ENCODE measurements at places on chromosomes 6 and 20.

- no peak for DNase-seq
These were observed 115.7 kb downstream of the TAF4 start for GRCh38 chr20:61949714-61950640.

DNA sequence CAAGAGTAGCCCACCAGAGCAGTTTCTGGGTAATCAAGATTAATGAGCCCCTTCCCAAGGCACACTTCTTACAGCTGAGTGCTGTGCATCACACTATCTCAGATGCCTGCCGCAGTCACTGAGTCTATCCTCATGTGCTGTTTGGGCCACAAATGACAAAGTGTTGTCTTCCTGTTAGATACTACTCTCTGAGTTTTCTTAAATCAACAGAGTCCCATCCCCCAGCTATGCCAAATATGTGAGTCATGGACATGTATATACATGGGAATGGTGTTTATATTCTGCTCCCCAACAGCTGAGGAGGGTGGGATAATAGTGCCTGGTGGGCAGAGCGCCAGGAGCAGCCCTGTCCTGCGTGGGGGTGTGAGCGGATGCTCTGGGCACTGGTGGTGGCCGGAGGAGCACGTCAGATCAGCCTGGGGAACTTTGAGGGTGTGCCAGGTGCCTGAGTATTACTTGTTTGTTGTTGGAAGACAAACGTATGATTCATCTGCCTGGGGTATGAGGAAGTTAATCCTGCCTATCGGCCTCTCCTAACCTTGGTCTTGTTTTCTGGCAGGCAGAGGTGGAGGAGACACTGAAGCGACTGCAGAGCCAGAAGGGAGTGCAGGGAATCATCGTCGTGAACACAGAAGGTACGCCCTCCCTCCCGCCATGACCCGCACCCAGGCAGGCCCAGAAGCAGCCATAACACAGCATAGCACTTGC lies 9.6 kb downstream of the DYNLRB1 start:
- DNase-seq = no peak

DNA sequence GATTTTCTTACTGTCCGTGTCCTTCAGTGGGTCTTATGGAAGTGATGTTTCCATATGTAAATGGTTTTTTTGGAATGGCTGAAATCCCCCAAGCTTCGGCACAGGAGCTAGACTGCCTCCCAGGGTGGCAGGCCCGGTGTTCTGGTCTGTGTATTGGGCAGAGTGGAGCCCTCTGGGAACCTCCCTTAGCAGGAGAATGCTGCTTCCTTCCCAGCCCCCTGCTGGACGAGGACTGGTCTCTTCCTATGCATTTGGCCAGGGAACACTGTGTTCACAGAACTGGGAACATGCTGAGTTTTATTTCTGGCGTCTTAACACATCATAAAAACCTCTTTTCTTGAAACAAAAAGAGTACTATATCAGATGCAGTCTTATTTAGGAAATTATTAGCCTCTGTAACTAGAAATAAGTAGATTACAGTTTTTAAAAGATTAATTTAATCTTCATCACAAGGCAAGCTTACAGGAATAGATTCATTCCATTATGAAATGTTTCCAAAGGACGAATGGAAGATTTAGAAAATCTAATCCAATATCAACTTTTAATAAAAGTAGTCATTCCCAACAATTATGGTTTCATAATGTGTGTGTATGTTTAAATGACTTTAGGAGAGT lies 56.6 kb downstream of the SYTL3 start:
- no peak for DNase-seq

GRCh38 chr6:170247178-170247701 lies 43.6 kb downstream of the DLL1 start:
- no peak for DNase-seq

GRCh38 chr20:3888622-3889488 lies at the start of gene PANK2:
Gene PANK2 (plus strand): TSS chr20:3889387.
- DNase-seq = peak; percentile 98

DNA sequence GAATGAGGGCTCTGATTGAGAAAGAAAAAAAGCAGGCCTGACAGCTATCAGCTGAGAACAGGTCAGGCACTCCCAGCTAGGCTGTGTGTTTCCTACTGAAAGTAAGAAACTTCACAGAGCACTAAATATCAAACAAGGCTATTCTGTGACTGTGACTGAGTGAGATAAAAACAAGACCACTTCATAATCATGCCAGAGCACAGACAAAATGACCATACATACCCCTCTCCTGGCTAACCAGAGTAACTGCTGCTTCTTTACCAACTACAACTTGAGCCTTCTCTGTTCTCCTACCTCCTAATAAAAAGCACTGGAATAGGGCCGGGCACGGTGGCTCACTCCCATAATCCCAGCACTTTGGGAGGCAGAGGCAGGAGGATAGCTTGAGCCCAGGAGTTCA lies 6.8 kb upstream of the BTN1A1 start:
- no peak for DNase-seq

DNA sequence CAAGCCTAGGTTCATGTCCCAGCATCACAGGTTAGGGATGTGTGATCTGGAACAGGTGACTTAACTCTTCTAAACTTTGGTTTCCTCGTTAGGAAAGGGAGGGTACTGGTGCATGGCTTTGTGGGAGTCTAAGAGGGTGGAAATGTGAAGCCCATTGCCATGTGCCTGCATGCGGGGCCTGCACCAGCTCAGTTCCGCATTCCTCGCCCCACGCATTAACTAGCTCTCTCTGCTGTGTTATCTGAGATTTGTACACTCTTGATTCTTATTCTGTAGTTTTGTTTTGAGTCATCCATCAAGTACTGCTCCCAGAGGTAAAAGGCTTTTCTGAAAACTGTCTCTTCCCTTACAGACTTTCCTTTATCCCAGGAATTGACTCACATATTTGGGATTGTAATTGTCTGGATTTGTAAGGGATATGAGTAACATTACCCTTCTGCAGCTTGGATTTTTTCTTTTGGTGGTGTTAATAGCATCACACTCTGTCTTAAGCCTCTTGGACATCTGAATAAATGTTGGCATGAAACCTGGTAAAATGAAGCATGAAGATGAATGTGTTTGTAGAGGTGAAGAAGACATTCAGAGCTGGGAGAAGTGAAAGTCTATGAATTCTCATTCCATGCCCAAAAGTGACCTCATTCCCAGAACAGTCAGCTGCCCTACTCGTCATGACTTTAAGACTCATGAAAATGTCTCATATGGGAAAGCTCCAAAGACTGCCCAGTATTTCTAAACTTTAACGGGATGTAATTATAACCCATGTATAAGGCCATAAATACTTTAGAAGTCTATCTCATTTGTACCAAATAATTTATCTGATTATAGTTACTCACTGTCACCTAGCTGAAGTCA lies 357.3 kb downstream of the FOXA2 start:
- no peak for DNase-seq

DNA sequence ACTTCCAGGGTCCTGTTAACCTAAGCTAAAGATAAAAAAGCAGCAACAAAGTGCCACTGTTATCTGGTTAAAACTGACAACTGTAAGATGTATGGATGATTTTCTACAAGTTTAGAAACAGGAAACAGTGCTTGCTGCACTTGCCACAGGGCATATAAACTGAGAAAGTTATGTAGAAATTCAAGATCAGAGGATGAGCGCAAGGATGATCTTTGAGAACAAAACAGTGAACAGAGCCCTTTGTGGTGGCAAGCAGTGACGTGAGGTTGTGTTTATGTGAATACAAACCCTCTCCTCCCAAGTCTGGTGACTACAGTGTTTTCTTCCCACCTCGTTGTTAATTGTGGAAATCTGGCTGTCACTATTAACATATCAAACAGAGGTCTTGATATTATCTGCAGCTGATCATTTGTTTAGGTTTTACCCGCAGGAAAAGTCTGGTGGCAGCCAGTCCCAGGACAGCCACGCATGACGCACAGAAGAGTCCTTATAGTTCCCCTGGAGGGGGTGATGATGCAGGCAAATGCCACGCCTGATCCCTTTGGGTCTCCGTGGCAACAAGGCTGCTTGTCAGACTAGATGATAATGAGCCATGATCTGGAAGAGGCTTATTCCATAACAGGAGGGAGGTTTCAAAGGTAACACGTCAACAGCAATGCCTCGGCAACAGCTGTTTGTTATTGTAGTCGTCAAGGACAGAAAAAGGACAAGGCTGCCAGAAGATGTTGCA lies 43.1 kb upstream of the TNFAIP3 start:
- DNase-seq = no peak

DNA sequence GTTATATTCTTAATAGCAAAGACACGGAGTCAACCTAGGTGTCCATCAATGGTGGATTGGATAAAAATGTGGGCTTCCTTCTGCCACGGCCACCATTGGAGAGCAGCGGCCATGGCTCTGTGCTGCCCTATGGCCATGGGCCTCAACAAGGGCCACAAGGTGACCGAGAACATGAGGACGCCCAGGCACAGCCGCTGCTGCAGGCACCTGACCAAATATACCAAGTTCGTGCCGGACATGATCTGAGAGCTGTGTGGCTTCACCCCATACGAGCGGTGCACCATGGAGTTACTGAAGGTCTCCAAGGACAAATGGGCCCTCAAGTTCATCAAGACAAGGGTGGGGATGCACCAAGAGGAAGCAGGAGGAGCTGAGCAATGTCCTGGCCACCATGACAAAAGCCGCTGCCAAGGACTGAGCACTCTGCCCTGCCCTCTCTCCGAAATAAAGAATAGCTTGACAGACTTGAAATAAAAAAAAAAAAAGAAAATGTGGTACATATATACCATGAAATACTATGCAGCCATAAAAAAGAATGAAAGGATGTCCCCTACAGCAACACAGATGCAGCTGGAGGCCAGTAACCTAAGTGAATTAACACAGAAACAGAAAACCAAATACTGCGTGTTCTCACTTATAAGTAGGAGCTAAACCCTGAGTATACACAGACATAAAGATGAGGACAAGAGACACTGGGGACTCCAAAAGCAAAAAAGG lies 81.0 kb downstream of the FKBP5 start:
- no peak for DNase-seq

All from GDM1 (cell line).